ENCODE measurements at places on chromosomes 5 and 9.

- DNase-seq: no peak
These were observed 421 bp downstream of the RUSC2 start for GRCh38 chr9:35490155-35490909.

DNA sequence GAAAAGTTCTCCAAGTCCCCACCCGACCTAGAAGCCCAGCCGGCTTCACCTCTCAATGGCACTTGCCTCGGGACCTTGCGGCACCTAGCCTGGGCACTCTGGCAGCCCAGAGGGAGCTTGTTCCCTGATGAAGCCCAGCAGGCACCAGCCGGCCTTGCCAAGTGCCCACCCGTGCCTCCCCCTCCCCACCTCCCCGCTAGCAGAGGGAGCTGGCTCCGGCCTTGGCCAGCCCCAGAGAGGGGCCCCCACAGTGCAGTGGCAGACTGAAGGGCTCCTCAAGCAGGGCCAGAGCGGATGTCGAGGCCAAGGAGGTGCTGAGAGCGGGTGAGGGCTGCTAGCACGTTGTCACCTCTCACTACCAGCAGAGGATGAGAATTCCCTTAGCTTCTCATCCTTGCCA, 37.6 kb upstream of the CAVIN4 start:
- no peak for DNase-seq

- DNase-seq: no peak
These were observed 706.6 kb upstream of the RGMB start for GRCh38 chr5:98066910-98067309.

DNA sequence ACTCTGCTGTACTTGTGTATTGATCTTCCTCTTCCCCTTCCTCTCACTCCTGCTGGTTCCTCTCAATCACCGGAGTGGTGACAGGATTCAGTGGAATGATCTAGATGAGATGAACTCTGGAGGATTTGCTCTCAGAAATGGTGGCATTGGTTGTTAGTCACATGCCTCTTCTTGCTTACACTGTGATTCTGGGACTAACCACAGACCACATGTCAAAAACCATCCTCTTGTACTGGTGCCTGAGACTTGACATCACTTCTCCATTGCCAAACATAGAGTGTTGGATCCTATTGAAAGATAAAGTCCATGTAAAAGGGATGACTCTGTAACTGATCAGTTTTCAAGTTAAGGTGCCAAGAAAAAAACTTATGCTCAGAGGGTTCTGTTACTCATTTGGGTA, 506.5 kb downstream of the DMAC1 start:
- DNase-seq: no peak

DNA sequence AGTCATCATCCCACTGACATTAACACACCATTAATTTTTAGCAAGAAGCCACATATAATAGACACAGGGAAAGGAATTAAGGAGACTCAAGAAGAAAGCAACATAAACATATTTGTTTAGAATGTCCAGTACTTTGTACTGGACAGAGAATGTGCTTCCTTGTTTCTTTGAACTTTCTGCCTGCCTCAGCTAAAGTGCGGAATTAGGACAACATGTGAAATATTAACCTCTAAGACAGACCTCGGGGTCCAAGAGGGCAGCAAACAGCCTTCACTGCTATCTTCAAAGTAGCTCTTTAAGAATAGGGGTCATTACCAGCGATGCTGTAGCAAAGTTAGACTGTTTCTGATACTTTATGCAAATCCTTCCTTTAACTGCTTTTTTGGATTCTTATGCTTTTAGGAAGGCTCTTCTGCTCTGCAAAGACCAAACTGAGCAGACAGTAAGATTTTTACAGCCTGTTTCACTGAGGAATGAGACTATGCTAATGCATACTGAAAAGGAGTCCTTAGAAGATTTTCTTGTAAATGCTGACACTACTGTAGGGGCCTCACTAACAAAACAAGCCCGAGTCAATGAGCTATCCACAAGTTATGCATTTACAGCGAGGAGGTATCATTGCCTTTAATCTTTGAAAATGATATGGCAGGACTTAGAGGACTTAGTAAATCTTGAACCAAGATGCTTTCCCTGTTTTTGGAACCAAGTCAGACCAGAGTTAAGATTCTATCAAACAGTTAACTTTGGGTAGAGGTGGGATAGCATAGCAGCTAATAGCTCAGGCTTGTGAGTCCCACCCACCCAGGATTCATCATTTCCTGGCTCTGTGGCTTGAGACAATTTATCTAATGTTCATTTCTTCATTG, 23.8 kb downstream of the DAB2 start:
- no peak for DNase-seq

DNA sequence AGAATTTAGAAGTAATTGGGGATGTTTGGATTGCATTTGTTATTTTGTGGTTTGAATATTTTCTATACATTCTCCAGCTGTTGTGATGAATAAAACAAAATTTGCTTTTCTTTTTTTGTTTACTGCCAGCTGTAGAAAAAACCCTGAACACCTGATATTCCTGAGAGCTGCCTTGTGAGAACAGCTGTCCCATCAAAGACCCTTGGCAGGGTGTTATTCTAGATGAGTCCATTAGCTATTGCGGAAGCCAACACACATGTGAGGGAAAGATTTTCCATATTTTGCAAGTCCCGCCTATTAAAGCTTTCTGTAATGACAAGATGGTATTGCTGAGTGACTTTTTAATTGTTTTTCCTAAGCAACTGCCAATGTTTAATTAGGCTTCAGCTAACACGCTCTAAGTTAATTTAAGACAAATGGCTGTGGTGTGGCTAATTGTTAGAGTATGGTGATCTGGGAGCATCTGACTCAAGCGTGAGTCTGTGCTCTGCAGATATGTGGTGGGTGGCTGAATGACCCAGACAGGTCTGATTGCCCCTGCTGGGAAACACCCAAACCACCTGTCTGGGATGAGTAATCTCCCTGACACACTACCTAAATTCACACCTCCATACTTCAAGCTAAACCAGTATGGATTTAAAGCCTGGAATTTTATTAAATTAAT, 86.5 kb upstream of the PRLR start:
- no peak for DNase-seq

DNA sequence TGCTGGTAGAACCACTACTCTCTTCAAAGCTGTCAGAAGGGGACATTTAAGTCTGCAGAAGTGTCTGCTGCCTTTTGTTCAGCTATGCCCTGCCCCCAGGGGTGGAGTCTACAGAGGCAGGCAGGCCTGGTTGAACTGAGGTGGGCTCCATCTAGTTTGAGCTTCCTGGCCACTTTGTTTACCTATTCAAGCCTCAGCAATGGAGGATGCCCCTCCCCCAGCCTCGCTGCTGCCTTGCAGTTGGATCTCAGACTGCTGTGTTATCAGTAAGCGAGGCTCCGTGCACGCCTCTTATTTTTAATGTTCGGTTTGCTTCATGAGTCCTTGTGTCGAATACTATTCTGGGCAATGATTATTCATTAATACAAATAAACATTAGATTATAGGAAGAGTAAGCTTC, 3.1 kb upstream of the SLC27A6 start:
- DNase-seq: no peak

DNA sequence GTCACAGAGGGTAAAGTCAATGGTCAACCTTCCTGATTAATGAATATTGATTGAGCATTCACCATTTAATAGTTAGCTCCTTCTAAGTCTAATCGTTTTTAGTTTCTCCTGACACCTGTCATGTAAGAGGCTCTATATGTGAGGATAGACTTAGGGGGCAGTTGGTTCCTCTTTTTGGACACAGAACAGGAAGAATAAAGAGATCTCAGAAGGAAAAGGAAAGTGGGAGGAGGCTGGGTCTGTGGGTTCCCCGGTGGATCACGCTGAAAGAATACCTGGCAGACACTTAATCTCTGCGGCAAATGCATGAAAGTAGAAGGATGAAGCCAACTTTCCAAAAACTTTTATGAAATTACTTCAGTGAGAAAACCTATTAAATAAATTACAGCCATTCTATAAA, 98.4 kb downstream of the PDE4D start:
- no peak for DNase-seq

- DNase-seq: no peak
These were observed 25.5 kb downstream of the OTULINL start for GRCh38 chr5:14607104-14607503.

GRCh38 chr9:136303066-136303824, 649 bp downstream of the CCDC187 start:
- no peak for DNase-seq

GRCh38 chr9:79974806-79975422, 403.1 kb downstream of the TLE4 start:
- DNase-seq: no peak

DNA sequence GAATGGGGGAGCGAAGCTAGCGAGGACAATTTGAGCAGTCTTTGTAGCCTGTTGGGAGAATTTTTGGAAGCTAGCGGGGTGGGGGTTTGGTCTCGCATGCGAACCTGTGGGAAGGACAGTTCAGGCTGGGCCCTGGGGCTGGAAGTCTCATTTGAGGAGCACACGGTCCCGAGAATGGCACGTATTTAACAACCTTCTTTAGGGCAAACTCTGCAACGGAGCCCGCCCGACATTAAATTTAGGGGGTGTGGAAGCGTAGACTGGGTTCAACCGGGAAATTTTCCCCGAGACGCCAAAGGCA, 35.2 kb upstream of the NFIB start:
- no peak for DNase-seq

GRCh38 chr5:21807953-21808352, 1045.2 kb downstream of the CDH12 start:
- DNase-seq: no peak

- DNase-seq: no peak
These were observed 12.1 kb upstream of the DMAC1 start for GRCh38 chr9:7811677-7812076.

DNA sequence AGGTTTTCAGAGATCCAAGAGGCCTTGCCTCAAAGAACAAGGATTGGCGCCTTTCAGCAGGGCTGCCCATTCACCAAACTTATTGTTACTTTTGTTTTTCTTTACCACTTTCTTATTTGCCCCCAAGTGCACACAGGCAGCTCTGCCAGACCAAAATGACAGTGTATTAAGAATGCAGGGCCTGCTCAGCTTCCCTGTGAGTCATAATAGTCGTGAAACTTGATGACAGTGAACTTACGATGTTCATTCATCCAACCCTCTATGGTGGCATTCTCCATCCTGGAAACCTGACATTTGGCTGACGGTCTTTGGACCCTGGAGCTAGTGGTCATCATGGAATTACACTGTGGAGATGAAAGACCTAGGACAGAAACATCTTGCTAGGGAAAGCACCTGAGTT, 44.3 kb downstream of the UBE2QL1 start:
- DNase-seq: no peak

All from stimulated activated CD4-positive, alpha-beta T cell treated with anti-CD3 and anti-CD28 coated beads, Interleukin-1b, Interleukin-23, amount 100 ng/mL, for 1 hour (primary cell).